ENCODE measurements at places on chromosomes 1 and 21.

DNA sequence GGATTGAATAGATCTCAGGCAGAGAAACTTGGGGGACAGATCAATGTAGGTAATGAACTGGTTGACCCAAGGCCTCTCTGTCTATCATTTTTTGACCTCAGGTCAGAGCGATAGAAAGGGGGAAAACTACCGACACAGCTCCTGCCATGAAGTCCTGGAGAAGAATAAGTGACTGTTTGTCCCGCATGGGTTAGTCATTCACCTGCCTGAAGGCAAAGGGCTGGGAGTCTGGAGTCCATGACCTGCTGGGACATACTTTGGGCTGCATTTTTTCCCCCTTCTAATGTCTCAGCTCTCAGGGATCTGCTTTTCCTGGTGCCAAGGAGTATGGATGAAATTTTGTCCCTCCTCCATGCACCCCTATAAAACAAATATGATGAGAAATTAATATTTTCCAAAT, 1.6 kb upstream of the ROR1 start:
- DNase-seq, result no peak

- no peak for DNase-seq
These were observed 90.1 kb downstream of the NTPCR start for GRCh38 chr1:233040494-233040893.

GRCh38 chr1:47751193-47751592, 246.0 kb downstream of the TRABD2B start:
- DNase-seq, result peak; percentile 10

- DNase-seq, result no peak
These were observed 1.0 kb upstream of the MFN2 start for GRCh38 chr1:11979028-11979850.

- DNase-seq, result no peak
These were observed 17.5 kb upstream of the DUSP10 start for GRCh38 chr1:221759436-221759835.

DNA sequence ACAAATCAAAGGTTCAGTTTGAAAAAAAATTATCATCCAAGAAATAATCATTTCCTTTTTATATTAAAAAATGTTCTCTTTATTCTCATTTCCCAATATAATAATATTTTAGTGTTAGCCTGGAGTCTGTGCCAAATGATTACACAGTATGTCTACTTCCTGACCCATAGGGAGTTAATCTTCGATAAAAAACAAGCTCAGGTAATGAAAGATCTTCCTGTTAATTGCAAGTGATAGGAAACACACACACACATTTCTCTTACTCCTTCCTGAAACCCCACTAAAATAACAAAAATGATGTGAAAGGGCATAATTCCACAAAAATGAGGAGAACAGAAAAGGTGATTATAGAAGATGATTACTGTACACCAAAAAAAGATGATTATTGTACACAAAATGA, 123.5 kb upstream of the CXADR start:
- no peak for DNase-seq

GRCh38 chr1:40315239-40315794, 1.8 kb downstream of the COL9A2 start:
- peak; percentile 85 for DNase-seq

DNA sequence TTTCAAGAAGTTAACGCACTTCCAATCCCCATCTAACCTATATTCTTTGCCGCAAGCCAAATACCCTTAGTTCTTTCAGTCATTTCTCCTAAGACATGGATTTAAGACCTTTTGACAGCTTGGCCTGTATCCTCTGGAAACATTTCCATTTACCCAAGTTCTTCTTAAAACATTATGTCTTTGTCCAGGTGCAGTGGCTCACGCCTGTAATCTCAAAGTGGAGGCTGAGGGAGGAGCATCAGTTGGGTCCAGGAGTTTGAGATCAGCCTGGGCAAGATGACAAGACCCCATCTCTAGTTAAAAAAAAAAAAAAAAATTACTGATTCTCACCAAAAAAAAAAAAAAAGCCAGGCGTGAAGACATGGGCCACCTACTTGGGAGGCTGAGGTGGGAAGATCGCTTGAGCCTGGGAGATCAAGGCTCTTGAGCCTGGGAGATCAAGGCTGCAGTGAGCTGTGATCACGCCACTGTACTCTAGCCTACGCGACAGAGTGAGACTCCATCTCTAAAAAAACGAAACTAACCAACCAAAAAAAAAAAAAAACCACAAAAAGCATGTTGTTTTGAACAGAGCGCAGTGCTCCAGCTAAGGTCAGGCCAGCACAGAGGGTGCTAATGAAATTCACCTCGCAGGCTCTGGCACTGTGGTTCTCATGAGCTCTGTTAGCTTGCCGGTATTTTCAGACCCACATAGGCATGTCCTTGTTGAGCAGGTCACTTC, 36.0 kb downstream of the NUAK2 start:
- peak; percentile 46 for DNase-seq

GRCh38 chr1:210692796-210693195, 364.1 kb downstream of the HHAT start:
- no peak for DNase-seq

GRCh38 chr1:167270349-167271092, 49.8 kb downstream of the POU2F1 start:
- DNase-seq, result no peak
